ENCODE measurements at places on chromosomes 1 and 21.

DNA sequence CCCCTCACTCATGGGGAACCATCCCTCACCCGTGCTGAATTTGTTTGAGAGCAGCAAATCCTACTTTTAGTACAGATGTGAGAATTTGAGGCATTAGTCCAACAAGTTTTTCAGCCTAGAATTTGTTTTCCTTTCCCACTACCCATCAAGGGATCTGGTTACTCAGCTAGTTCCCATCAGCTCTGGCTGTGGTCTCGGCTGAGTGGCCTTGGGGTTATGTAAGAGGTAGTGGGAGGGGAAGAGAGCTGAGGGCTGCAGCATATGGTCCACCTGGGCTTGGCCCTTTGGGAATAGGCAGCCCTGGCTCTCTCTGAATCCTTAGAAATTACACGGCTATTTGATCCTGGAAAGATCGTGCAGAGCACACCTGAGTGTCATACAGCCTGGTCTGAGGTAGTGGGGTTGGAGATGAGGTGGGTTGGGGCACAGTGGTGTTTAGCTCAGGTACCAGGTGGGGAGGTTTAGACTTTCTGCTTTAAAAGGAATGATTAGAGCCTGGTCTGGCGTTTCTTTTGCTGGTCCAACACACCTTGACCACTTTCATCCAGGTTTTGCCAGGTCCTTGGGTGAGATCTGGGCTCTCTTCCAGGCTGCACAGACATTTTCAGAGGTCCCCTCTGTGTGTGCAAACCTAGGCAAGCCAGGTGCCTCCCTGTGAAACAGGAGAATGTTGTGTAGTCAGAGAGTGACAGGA is 4.2 kb downstream of the GSTM4 start:
- peak; percentile 32 for DNase-seq

DNA sequence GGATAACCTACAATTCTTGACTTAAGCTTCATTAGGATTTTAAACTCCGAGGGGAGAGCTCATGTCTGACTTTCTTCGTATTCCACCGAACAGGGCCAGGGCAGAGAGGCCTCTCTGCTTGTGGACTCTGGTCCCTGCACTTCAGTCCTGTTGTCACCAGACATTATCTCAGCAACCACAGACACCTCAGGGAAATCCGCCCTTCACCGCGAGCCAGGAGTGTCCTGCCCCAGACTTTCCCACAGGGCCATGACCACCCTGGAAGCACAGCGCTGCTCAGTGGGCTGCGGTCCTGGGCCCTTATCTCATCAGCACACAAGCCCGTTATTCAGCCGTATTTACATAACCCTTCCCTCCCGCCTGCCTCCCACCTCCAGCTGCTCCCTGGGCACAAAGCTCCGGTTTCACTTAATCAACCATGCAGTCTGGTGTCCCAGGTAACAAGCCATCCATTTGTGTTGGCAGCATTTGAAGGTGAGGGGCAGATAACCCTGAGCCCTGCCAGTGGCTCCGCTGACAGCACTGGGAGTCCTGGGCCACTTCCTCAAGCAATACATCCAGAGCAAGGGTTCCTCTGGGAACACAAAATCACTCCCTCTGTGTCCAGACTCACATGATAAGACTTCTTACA is 122.8 kb upstream of the RAB4A start:
- no peak for DNase-seq

- no peak for DNase-seq
Observed at GRCh38 chr1:93715529-93716126, 34.0 kb upstream of the BCAR3 start.

DNA sequence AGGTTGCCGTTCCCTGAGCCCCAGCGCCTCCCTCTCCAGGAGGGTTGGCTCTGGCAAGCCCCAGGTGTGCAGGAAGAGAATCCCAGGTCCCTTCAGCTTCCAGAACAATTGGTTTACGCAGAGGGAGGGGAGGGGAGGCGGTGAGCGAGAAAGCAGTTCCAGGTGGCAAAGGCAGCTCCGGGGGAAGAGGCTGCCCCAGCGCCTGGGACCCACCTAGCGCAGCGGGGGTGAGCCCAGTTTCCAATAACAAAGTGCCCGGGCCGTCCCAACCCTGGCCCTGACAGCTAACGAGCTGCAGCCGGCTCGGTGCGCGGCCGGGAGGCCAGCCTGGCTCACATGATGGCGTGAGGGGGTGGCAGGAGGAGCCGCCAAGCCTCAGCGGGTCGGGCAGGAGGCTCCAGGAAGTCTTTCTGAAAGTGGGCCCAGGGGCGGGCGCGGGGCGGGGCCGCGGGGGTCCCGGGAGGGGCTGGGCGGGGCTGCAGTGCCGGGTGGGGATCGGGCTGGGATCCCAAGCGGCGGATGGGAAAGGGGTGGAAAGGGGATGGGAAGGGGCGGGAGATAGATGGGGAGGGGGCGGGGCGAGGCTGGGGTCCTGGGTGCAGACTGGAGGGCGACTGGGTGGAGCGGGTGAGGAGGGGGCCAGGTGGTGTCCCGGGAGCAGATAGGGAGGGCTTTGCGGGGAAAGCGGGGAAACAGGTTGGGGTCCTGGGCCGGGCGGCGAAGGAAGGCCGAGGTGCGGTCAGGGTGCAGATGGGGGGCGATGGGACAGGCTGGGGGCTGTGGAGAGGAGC is 22.8 kb downstream of the DHRS3 start:
- DNase-seq, result peak; percentile 76

GRCh38 chr1:60573121-60573520 is 499.6 kb upstream of the C1orf87 start:
- DNase-seq, result no peak

DNA sequence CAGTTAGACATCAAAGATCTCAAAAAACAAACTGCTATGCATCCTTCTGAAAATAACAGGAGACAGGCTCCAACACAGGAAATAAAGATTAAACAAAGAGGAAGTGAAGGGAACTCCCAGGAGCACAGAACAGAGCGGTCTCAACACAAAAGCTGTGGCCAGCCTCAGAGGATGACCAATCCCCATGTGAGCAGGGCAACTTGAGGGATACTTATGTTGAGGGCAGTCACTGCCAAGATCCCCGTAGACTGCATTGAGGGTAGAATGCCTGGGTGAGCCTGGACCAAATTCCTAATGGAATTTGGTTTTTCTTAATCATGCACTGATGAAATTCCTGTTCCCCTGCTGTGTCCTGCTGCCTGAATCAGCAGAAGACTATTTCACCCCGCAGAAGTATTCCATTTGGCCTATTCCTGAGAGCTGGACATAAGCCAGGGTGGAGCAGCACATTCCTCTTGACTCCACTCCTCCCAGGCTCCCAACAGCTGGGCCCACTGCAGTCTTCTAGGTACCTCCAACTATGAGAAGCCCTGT is 49.0 kb downstream of the JAK1 start:
- DNase-seq, result peak; percentile 97

DNA sequence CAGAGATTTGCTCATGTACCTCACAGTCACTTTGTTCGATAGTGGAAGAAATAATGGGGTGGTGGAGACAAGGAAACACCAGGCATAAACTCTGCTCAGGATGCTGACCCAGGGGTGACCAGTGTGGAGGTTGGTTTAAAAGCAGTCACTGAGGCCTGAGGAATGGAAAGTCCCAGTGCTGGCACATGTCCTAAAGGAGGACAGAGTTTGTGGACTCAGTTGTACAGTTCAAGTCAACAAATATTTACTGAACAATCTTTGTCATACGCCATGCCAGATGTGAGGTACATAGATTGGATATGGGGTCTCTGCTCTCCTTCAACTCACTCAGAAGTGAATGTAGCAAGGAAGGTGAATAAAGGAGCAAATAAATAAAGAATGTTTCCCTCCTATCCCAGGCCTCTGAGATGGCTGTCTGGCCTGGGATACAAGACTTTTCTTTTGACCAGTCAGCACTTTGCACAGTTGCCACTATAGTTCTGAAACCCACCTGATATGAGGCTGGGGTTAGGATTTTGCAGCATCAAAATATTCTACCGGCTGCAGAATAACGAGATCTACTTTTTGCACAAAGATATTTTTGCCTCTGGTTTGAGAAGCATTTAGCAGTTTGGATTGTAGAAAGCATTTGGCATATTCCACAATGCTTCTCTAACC is 7.9 kb upstream of the GFI1 start:
- no peak for DNase-seq

GRCh38 chr1:111679541-111679940 is 59.7 kb downstream of the INKA2 start:
- DNase-seq, result no peak

- DNase-seq, result no peak
Observed at GRCh38 chr1:217017165-217017564, 293.9 kb upstream of the ESRRG start.

DNA sequence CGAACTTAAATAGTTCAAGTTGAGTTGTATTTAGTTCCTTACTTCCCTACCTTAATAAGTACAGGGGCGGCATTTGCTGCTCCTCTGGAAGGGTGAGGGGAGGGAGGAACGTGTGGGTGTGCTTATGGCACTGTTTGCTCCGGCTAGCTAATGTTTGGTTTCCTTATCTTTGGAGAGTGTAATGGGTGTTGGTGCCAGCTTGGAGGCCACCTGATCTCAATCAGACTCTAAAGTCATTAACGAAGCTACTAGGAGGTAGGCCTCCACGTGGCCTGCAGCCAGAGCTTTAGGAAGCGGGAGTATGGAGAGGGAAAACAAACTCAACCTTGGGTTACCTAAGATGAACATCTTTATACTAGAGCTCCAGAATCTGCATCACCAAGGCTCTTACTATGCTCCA is 43.0 kb upstream of the RAP1A start:
- no peak for DNase-seq

DNA sequence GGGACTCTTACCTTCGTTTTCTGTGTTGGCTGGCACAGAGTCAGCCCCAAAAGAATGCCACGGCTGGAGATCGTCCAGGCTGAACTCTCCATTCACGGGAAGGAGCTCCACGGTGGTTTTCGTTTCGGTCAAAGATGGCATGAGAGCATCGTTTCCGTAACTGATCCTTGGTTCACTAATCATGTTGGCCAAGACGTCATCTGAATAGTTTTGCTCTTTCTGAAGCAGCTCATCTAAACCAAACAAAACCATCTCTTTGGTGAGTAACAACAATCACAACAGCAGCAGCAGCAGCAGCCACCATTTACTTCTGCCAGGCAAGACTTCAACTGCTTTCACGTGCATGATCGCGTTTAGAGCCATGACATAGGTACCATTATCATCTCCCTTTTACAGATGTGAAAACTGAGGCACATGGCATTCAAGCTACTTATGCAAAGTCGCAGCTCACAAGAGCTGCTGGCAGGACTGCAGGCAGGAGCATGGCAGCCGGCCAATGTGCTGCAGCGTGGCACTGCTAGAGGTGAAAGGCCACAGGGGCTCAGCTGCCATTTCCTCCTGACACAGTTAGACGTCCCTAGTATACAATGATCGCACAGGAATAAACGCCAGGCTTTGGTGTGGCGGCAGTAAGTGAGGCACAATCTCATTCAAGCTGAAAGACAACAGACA is 177.1 kb downstream of the GABPA start:
- DNase-seq, result no peak

- no peak for DNase-seq
Observed at GRCh38 chr1:19723874-19724273, 59.2 kb downstream of the HTR6 start.

DNA sequence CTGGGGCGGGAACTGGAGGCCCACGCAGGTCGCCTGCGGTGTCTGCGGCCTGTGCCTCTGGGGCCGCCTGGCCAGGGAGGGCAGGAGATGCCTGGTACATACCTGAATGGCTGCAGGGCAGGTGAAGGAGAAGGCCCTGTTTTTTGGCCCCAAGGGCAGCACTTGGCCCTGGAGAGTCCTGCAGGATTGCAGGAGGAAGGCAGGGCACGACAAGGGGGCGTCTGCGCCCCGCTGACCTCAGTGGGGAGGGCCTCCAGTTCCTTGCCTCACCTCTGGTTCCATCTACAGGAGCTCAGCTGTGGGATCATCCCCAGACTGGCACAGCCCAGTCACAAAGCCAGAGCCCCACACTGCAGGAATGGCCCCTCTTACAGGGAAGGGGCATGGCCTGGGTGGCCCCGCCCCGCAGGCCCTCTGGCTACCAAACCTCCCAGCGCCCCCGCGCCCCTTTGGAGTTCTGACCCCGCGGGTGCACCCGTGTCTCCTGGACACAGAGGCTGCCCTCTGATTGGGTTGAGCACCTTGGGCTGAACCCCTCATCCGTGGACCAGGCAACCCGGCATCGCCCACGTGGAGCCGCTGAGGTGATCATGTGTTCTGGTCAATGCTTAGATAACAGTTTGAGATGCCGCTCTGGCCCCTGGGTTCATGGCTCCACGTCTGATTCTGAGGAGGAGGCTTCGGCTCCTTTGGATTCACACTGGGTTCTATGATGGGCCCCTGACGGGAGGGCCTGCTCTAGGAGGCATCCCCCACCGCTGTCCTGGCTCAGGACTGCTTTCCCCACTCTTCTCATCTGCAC is 1.3 kb upstream of the PEX10 start:
- peak; percentile 11 for DNase-seq

GRCh38 chr1:17187051-17187450 is 17.9 kb upstream of the PADI1 start:
- DNase-seq, result no peak

DNA sequence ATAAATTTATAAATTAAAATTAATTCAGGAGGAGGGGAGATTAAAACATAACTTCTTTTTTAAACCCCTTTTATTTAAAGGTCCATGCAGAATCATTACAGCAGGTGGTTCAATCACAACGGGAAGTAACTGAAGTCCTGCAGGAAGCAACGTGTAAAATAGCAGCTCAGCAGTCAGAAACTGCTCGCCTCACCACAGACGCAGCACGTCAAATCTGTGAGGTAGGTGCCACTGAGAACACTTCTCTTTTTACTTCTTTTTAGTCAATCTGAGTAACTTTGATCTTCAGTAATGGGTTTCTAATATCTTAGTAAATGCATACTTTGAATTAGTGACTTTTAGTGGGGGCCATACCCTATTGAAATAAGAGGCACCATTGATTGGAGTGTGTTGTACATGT is 87.0 kb downstream of the CEP350 start:
- no peak for DNase-seq

DNA sequence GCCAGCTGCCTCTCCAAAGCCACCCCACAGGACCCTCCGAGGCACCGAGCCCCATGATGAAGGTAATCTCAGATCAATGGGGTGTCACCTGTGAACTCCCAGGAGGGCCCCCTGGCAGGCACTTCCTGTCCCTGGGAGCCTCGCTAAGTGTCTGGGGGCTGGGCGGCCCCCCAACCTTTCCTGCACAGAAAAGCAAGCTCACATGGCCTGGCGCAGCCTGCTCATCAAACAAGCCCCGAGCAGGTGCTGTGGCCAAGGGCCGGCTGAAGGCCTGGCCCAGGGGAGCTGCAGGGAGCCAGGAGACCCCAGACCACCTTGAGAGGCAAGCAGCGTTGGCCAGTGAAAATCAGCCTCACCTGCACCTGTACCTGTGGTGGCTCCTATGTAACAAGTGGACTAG is 2.9 kb downstream of the RIPK4 start:
- DNase-seq, result no peak

GRCh38 chr1:190792873-190793272 is 315.2 kb upstream of the BRINP3 start:
- DNase-seq, result no peak

GRCh38 chr1:182196897-182197870 is 135.7 kb upstream of the ZNF648 start:
- DNase-seq, result no peak

Measured in ACHN (cell line).